ENCODE measurements at places on chromosomes 2 and 18.

DNA sequence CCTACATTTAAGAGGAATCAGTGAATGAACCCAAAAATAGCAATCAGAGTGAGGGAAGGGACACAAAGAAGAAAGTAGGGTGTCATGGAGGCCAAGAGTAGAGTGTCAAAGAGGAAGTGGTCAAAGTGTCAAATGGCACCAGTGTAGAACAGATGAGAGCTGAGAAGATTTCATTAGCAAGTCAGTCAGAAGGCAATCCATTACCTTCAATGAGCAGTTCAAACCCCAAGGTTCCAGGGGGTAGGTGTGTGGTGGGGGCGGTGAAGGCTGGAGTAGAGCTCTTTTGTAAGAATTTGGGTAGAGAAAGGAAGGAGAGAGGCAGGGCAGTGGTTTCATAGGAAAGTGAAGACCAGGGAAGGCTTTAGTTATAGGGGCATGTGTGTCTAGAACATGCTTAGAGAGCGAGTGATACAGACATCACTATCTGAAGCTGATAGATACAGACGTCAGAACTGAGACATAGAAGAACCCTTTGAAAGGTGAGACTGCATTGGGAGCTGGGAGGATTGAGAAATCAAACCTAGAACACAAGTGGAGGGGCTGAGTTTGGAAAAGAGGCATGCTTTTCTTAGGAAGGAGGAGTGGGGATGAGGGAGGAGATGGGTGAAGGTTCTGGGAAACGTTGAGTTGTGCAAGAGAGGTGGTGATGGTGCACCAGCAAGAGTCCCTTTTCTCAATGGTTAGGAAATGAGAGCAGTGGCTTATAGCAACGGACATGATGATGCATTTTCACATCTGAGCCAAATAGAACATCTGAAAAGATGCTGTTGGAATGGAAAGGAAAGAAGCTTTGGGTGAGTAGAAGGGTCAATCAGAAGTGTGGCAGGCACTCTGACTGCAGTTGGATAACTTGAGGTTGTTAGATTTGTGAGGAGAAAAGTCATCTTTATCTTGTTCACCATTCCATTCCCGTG, 48.9 kb upstream of the IL1RL1 start:
- no peak for DNase-seq

- DNase-seq: no peak
Measured at GRCh38 chr18:72675394-72675793, 131.3 kb upstream of the CBLN2 start.

DNA sequence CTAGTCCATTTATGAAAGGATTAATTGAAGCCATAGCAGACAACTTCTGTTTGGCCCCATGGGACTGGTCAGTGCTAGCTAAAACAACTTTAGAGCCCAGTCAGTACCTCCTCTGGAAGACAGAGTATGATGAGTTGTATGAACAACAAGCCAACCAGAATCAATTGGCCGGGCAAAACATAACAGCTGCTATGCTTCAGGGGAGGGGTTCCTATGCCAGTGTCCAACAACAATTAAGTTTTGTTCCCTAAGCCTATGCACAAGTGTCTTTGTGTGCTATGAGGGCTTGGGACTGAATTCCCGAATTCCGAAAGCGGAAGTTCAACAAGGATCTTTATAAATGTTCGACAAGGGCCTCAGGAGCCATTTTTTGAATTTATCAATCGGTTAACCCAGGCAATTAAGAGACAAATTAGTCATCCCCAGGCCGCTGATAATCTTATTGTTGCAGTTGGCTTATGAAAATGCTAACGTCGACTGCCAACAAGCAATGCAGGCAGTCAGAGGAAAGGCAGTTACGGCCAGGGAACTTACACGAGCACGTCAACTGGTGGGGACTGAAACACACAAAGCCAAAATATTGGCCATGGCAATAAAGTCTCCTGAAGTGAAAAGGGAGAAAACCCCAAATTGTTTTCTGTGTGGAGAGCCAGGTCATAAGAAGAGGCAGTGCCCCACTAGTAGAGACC, 57.9 kb downstream of the ZNF638 start:
- DNase-seq: no peak

- no peak for DNase-seq
Measured at GRCh38 chr2:102748107-102748506, 13.7 kb upstream of the TMEM182 start.

- DNase-seq: peak; percentile 36
Measured at GRCh38 chr2:237904831-237905599, 45.6 kb downstream of the RAMP1 start.

GRCh38 chr2:3470166-3470651, 49.1 kb downstream of the ADI1 start:
- no peak for DNase-seq

All from activated CD4-positive, alpha-beta memory T cell treated with anti-CD3 and anti-CD28 coated beads, Interleukin-2, amount 10 ng/mL, durations not matched to agents 7 days and 5 days (primary cell).